ENCODE measurements at places on chromosomes 1 and 21.

DNA sequence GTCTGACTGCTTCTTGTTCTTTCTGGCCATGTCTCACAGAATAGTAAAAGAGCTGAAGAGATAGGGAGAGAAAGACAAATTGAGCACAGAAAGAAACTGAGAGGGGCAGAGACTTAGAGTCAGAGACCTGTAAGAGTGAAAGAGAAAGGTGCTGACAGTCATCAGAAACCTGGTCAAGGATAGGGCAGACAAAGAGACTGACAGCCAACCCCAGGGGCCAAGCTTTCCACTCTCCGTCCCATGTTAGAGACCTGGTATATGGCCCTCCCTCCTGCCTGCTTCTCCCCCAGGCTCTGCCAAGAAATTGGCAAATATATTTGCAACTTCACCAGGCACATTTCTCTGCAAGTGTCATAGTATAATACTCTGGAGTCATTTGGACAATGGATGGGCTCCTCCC is 64.6 kb downstream of the RHBG start:
- peaks cover 41% of the 10 kb centered on the region for H3K27me3 ChIP-seq
- DNase-seq = no peak
- H3K27ac ChIP-seq = no peak overlapping the region

GRCh38 chr1:89615676-89616598 is 17.0 kb upstream of the LRRC8C start:
- no peaks in the 10 kb centered on the region for H3K4me1 ChIP-seq
- no peaks in the 10 kb centered on the region for H3K36me3 ChIP-seq
- H3K27me3 ChIP-seq = no peaks in the 10 kb centered on the region
- DNase-seq = no peak

- H3K4me3 ChIP-seq = no peak overlapping the region
- H3K27ac ChIP-seq = no peak overlapping the region
- no peaks in the 10 kb centered on the region for H3K4me1 ChIP-seq
- no peak for DNase-seq
- H3K27me3 ChIP-seq = no peaks in the 10 kb centered on the region
Measured at GRCh38 chr1:27058966-27059669, 46.5 kb upstream of the TENT5B start.

DNA sequence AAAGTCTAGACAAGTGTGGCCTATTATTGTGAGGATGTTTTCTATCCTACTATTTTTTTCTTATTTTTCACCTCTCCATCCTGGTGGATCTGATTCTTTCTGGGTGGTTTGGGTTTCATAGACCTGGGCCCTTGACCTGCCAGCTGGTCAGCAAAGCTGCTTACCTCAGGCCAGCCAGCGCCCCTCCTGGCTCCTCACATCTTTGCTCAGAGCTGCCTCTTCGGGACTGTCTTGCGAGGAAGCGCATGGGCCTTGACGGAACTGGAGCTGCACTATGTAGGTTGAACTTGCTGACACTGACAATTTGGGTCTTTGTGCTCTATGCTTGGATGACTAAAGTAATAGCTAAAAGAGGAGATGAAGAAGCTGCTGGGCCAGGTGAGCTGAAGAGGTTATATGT is 138.5 kb upstream of the SYT6 start:
- no peak overlapping the region for H3K4me3 ChIP-seq
- no peak for DNase-seq
- no peaks in the 10 kb centered on the region for H3K36me3 ChIP-seq
- H3K27me3 ChIP-seq = no peaks in the 10 kb centered on the region
- no peak overlapping the region for H3K27ac ChIP-seq

DNA sequence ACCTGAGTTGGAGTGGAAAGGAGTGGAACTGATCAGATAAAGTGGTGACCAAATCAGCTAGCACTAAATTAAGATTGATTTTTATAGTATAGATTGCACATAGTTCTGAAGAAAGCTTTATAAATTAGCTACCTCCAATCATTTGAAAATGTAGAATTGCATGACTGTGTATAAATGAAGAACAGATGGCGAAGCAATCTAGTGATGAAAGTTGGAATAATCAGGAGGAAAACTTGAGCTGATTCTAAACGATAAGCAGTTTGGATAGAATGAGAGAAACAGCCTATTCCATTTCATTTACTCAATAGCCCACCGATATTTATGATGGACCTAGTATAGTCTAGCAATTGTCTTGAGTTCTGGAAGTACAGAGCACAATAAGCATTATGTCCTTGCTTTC is 661.5 kb downstream of the PLA2G4A start:
- H3K36me3 ChIP-seq = no peaks in the 10 kb centered on the region
- no peaks in the 10 kb centered on the region for H3K27me3 ChIP-seq
- H3K4me1 ChIP-seq = no peaks in the 10 kb centered on the region
- H3K27ac ChIP-seq = no peak overlapping the region
- DNase-seq = no peak
- H3K4me3 ChIP-seq = no peak overlapping the region

- no peaks in the 10 kb centered on the region for H3K27me3 ChIP-seq
- no peak overlapping the region for H3K4me3 ChIP-seq
- DNase-seq = no peak
- H3K27ac ChIP-seq = no peak overlapping the region
Measured at GRCh38 chr21:45442276-45442675, 37.3 kb downstream of the COL18A1 start.

- no peak overlapping the region for H3K27ac ChIP-seq
- no peak overlapping the region for H3K4me3 ChIP-seq
- no peaks in the 10 kb centered on the region for H3K36me3 ChIP-seq
- no peak for DNase-seq
Measured at GRCh38 chr1:200043336-200043668, 15.8 kb downstream of the NR5A2 start.

GRCh38 chr1:61605607-61606321 is 119.2 kb downstream of the TM2D1 start:
- H3K4me3 ChIP-seq = no peak overlapping the region
- H3K27ac ChIP-seq = peak overlapping the region; percentile 46

DNA sequence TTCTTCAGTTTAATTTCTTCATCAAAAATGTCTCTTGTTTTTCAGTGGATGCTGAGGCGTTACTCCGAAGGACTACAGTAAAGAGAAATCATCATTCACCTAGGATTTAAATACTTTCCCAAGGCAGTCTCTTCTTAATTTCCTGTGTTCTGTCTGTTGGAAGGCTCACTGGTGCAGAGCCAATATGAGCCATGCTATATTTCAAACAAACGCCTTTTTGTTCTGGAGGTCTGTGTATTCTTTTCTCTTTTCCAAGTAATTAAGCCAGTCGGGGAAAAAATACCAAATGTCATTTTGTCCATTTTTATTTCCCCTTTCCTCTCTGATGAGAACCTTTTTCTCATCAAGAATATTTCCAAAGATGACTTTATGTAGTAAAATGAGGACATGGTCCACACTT is 206.5 kb downstream of the RWDD3 start:
- no peak for DNase-seq
- no peaks in the 10 kb centered on the region for H3K36me3 ChIP-seq
- H3K4me3 ChIP-seq = no peak overlapping the region
- no peak overlapping the region for H3K27ac ChIP-seq

Data from right atrium auricular region (tissue), 2 donors.